ENCODE measurements at places on chromosomes 11 and 22. TPM values are rescaled to one million over a fixed set of nuclear protein-coding genes. Genes with fewer than 3 reads are reported as not detected.

FAM180B gene
- total RNA-seq: not detected

C11orf87 gene
- total RNA-seq: not detected

LINC01488 gene
- 0.09 TPM for total RNA-seq

RTN4R gene
- 20.9 TPM for total RNA-seq

VPS51 gene
- total RNA-seq: 252 TPM

CTSF gene
- 1.1 TPM for total RNA-seq

OPCML gene
- 0.03 TPM for total RNA-seq

RBFOX2 gene
- total RNA-seq: 163 TPM

PLCB3 gene
- total RNA-seq: 15.6 TPM

APOA4 gene
- total RNA-seq: 0.12 TPM

OR10G4 gene
- not detected for total RNA-seq

CRYBB3 gene
- total RNA-seq: 0.19 TPM

GNB1L gene
- total RNA-seq: 3.0 TPM

APOBEC3G gene
- total RNA-seq: 0.30 TPM

ESAM gene
- 0.26 TPM for total RNA-seq

SORL1 gene
- total RNA-seq: 45.6 TPM

NPAS4 gene
- total RNA-seq: 0.65 TPM

HTR3A gene
- total RNA-seq: not detected

PKDREJ gene
- not detected for total RNA-seq

BBOX1 gene
- total RNA-seq: not detected

SMC1B gene
- 0.09 TPM for total RNA-seq

NLRP14 gene
- 1.8 TPM for total RNA-seq

HDHD5 gene
- total RNA-seq: 39.7 TPM

FIBIN gene
- not detected for total RNA-seq

HTR3B gene
- not detected for total RNA-seq

PYGM gene
- total RNA-seq: 1.4 TPM

TRIM22 gene
- total RNA-seq: 21.3 TPM

STARD10 gene
- total RNA-seq: 17.7 TPM

ARRB1 gene
- total RNA-seq: 1.0 TPM

All from neural progenitor cell (in vitro differentiated cells).